ENCODE measurements at places on chromosomes 12 and 14.

DNA sequence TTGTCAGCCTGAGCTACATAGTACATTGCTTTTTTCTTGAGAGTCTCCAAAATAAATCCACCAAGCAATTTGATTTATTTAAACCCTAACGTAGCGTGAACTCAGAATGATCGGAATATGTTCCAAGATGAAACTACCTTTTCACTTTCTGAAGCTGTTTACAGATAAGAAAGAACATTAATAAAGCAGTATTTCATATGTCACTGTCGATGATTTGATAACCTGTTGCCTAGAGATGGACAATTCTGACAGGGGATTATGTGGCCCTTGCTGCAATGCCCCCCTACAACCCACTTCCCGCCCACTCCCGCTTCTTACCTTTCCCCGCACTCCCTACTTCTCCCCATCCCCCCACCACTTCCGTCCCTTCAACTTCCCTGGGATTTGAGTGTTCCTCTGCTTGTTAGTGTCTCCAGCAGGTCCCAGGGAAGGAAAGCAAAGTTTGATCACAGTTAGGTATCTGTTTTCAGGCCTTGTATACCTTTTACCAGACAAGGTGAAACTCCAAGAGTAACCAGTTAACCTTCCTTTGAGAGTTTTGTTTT lies 229.2 kb upstream of the HMGA2 start:
- no peak for DNase-seq

- no peak for DNase-seq
These were observed 863.3 kb downstream of the BCL11B start for GRCh38 chr14:98408713-98409112.

DNA sequence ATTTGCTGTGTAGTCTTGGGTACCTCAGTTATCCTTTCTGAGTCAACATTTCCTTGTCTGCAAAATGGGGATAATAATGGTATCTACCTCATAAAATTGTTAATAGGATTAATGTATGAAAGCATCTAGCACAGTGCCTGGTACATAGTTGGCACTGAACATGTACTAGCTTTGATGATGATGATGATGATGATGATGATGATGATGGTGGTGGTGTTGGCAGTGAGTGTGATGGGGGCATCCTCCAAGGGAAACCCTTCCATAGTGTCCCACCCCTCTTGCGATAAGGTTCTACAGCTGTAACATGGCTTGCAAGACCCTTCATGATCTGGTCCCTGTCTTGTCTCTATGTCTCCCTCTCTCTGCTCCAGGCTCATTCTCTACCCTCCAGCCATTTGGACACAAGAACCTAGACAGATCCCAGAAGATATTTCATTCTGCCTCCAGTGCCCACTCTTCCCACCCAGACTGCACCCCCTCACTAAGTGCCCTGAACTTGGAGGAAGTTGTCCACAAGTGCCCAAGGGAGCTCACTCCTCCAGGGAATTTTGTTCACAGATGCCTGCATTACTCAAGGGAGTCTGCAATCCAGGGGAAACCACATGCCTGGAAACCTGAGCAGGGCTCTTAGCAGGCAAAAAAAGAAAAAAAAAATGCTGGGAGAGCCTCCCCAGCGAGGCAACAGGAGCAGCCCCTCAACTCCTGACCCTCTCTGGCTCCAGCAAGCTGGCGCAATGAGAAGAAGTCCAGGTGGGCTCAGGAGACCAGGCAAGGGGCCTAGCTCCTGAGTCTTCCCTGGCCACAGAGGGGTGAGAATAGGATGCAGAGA lies 10.1 kb upstream of the BDKRB1 start:
- peak; percentile 83 for DNase-seq

GRCh38 chr14:104301731-104302460 lies 163.5 kb downstream of the KIF26A start:
- DNase-seq, result no peak

DNA sequence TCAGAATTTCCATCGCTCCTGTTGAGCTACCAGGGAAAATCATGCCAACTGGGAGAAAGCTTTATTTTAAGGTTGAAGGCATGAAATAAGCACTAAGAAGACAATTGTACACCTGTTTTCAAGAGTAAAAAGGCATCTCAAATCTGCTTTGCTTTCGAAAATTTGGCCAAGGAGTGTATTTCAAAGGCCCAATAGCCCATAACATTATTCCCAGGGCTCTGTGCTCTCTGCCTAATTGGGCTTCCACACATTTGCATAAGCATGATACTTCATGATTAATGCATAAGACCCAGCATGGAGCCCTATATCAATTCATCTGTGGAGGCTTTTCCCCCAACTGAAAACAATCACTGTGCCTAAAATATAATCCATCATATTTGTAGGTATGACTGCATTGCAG lies 258.5 kb downstream of the NOVA1 start:
- no peak for DNase-seq

DNA sequence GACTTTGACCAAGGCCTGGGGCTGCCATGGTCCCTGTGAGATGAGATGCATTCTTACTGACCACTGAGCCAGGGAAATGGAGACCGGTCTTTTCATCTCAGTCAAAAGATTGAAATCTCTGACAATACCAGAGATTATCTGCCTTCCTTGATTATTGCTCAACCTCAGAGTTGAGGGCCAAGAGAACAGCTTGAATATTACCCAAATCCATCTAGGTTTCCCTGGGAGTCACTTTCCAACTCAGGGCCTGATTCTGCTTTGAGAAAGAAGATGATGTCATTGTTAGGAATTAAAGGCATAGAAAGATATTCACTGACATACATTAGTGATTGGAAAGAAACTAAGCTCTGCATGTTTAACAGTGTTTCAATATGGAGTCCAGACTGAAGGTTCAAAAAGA lies 515.9 kb upstream of the TBX3 start:
- peak; percentile 64 for DNase-seq

DNA sequence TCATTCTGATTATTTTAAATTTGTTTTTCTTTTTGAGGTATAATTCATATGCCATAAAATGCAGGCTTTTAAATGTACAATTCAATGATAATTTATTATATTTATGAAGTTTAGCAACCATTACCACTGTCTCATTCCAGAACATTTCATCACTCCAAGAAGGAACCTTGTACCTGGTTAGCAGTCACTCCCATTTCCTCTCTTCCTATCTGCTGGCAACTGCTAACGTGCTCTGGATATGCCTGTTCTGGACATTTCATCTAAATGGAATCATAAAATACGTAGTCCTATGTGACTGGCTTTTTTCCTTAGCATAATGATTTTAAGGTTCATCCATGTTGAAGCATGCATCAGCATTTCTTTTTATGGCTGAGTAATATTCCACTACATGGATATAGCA lies 15.5 kb downstream of the CPSF6 start:
- DNase-seq, result no peak

DNA sequence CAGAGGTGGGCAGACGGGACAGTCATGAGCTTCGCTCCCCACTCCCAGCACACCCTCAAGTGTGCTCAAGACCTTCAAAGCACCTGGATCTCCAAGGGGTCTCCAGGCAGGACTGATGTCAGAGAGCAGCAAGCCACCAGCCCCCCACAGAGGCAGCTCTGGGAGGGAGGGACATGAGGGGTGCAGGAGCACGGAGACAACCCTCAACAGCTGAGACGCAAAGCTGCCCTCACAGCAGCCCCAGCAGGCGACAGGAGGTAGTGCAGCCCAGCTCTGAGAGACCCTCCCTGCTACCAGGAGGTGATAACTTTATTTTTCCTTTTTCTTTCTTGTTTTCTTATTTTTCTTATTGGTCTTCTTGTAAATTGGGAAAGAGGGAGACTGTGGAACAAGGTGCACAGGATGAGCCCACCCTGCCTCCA lies 17.9 kb downstream of the SIVA1 start:
- no peak for DNase-seq
